ENCODE measurements at places on chromosomes 1 and 21. TPM values are rescaled to one million over a fixed set of nuclear protein-coding genes. Genes with fewer than 3 reads are reported as not detected.

Gene UQCRHL
- total RNA-seq = 1.1 TPM

Gene MATN1
- not detected for total RNA-seq

DNA sequence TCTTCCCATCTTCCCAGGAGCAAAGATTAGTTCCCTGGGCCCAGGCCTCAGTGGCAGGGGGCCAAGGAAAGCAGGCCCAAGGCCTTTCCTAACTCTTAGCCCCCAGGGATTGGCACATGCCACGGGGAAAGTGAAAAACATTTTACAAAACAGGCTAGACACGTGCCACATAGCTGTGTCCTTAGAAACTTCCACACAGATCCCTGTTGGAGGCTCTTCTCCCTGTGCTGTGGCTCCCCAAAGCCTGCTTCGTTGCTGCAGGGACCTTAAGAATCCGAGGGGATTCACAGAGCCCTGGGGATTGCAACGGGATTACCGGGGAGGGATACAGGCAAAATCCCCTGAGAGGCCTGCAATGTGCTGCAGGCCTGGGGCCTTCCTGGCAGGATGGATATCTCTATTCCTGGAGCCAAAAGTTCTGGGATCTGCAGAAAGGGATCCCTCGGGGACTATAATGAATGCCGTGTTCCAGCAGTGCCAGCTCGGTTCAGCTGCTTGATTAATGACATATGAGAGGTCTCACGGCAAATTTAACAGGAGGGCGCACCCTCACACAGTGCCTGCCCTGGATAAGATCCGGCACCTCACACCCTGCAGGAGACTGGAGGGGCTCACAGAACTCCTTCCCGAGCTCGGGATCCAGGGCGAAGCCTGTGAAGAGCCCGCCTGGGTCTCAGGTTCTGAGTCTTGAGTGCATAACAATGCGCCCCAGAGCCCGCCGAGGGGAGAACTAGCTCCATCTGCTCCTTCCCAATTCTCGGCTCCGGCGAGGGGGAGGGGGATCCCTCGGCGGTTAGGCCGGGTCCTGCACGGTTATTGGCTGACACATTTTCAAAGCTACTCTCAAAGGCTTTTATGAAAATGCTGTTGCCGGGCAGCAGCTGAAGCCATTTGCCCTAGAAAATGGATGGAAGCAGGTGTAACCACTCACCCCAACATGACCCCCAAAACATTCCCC lies 15.3 kb upstream of the RGS8 start:
- DNase-seq = peak; percentile 91

DNA sequence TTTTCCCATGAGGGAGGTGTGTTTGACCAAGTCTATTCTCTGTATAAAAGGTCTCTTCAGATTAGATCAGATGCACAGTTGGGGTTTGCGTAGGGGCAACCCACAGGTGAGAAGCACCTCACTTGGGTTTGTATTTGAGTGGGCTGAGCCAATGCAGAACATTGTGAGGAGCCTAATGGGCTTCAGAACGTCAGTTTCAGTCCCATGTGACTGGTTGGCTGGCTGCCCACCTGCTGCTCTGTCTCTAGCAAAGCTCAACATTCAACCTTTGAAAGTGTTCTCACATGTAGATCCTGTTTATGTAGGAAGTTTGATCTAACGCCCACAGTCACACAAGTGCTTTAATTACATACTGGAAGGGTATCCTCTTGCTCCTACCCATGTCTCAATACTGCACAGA lies 105.5 kb downstream of the FASLG start:
- peak; percentile 5 for DNase-seq

DNA sequence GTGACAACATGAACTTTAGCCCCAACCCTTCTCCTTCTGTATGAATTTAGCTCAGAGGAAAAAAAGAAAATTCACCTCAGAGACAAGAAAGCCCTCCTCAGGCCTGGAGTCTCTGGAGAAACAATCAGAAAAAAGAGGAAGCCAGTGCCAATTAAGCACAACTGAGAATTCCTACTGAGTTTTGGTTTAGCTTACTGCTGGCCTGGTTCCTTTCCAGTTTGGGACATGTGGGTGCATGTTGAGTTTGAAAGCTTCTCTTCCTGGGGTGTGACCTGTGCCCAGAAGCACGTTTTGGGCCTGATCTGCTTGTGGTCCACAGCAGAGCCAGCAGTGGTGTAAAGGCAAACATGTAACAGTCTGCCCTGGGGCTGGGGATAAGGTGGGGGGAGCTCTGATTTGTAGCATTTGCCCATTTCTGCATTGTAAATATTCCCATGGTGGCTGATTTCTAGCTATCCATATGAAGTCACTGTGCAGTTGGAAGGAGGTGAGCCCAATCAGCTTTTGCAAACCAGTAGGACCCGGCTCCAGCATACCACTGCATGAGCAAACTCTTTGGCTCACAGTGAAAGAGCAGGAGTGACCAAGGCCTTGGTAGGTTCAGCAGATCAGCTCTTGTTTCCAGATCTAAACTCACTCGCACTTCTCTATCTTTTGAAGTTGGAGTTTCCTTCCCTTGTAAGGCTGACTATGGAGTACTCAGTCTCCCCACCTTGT lies 4.7 kb upstream of the THEM5 start:
- no peak for DNase-seq

Gene SAMSN1
- 1.4 TPM for total RNA-seq

DNA sequence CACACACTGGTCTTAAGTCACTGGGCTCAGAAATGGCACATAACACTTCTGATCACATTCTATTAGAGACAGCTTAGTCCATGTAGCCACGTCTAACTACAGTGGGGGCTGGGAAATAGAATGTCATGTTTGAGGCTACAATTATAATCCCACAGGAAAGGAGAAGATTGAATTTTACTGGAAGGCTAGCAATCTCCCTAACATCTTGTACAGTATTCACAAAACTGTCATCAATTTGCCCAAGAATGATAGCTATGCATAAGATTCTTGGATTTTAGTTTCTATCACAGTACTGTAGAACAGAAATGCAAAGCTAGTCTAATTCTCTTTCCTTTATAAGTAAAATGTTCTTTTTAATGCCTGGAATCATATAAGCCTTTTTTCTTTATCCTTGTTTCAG lies 12.7 kb upstream of the ZMYM6 start:
- DNase-seq = no peak

GRCh38 chr1:168099337-168099801 lies 37.4 kb downstream of the GPR161 start:
- no peak for DNase-seq
